ENCODE measurements at places on chromosomes 6 and 20. TPM values are rescaled to one million over a fixed set of nuclear protein-coding genes. Genes with fewer than 3 reads are reported as not detected.

TRAPPC3L gene
- total RNA-seq = not detected

OR2B6 gene
- total RNA-seq = not detected

DNAH8 gene
- 0.17 TPM for total RNA-seq

CTSZ gene
- 34.8 TPM for total RNA-seq

LRRC1 gene
- 5.2 TPM for total RNA-seq

DZANK1 gene
- total RNA-seq = 2.7 TPM

GRCh38 chr6:72621291-72622093 is at the start of gene KCNQ5:
Gene KCNQ5, plus strand, starts transcription at chr6:72622064.
- peak; percentile 14 for DNase-seq

DNA sequence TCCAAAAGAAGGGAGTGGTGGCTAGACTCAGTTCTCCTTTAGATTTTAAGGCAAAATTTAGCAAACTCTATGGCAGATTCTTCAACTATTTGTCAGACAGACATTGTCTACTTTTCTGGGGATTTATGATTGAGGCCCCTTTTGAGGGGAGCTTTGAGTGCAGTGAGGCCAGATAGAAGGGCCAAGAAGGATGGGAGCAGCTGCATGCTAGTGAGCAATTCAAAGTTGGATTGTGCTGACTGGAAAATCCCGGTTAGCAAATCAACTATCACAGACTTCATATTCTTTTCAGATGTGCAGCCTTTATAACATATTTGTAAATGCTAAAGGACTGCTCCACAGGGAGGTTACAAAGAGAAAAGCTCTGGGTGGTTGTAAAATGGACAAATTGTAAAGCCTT is 35.0 kb upstream of the ESR1 start:
- no peak for DNase-seq

- no peak for DNase-seq
Observed at GRCh38 chr6:49202924-49203536, 260.0 kb downstream of the MMUT start.

- no peak for DNase-seq
Observed at GRCh38 chr20:889932-890463, 26.1 kb downstream of the ANGPT4 start.

GRCh38 chr20:7736336-7736735 is 203.9 kb downstream of the HAO1 start:
- no peak for DNase-seq

GRCh38 chr6:154501578-154501868 is 9.0 kb downstream of the CNKSR3 start:
- DNase-seq = no peak

DNA sequence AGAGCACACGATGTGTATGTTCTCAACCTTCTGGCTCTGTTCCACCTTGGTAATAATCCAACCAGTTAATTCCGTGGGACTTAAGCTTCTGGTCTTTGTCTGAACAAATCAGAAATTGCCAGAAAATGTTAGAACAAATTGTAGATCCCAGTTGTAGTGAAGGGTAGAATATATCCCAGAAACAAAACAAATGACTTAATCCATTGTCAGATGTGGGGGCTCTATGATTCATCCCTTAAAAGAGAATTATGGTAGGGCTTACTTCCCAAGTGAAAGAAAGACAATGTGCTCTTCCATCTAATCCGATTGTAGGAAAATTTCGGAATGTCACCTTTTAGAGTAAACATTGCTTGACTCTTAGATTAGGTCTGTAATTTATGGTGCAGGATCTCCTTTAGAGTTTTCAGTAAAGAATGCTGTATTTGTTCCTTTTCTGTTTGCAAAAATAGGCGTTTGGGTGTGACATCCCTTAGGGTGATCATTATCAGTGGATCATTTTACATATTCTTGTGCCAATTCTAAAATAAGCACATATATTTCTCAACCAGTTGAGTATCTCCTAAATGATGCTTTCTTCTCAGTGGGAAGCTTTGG is 234.5 kb upstream of the ZNF217 start:
- no peak for DNase-seq

GRCh38 chr20:62760471-62760855 is 35.8 kb upstream of the MRGBP start:
- no peak for DNase-seq

DNA sequence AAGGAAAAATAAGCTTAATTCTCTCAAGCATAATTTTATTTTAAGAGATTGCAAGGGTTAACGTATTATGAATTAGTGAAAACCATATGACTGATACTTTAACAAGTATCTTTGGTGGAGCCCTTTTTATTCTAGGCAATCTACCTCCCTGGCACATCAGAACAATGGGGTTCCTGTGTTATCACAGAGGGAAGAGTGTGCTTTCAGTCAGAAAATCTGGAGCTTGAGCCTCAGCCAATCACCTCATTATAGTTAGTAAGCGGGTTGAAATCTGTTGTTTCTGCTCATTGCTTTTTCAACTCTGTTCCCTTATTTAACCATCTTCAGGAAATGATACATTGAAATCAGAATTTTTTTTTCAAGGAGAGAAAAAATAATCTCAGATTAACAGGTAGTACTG is 391 bp downstream of the ADGRF1 start:
- no peak for DNase-seq

DNA sequence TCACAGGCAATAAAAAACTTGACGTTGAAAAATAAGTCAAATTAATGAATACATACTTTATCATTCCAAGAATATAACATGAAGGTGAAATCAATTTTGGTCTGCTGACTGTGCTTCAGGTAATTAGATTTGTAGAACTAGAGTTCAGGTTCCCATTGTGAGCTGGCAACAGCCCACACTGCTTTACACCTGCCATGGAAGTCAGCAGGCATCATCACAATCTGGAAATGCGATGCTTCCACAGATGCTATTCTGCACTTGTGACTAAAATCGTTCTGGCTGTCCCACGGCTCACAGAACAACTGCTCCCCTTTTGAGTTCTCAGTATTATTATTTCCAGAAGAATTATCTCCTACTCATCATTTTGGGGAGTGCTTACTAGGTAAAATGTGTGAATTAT is 62.6 kb upstream of the THEMIS start:
- no peak for DNase-seq

DNA sequence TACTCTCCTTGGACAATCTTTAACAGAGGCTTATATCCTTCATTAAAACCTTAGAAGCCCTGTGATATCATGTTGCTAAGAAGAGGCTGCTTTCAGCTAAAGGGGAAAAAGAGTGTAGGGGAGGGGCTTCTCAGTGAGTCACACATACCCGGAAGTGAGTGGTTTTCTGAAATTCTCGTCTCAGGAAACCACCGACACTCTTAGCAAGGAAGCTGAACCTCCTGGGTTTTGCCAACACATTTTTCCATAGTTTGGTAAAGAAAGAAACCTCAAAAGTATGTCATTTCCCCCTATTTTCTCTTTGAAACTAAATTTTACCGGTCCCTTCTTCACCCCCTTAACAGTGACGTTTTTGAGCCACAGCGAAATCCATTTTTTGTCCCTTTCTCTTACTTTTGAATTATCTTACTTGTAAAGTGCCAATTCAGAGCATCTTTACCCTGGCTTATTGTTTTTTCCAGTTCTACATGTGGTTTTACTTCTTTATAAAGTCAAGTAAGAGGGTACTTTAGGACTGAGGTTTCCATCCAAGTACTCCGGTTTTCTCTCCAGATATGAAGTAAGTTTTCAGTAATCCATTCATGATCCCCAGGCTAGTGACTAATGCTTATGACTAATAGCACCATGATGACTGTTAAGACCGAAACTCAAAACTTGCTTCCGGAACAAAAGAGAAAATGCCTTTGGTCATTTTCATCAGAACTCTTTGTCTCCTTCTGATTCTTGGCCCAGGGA is 219.3 kb downstream of the ARHGAP18 start:
- peak; percentile 79 for DNase-seq

DNA sequence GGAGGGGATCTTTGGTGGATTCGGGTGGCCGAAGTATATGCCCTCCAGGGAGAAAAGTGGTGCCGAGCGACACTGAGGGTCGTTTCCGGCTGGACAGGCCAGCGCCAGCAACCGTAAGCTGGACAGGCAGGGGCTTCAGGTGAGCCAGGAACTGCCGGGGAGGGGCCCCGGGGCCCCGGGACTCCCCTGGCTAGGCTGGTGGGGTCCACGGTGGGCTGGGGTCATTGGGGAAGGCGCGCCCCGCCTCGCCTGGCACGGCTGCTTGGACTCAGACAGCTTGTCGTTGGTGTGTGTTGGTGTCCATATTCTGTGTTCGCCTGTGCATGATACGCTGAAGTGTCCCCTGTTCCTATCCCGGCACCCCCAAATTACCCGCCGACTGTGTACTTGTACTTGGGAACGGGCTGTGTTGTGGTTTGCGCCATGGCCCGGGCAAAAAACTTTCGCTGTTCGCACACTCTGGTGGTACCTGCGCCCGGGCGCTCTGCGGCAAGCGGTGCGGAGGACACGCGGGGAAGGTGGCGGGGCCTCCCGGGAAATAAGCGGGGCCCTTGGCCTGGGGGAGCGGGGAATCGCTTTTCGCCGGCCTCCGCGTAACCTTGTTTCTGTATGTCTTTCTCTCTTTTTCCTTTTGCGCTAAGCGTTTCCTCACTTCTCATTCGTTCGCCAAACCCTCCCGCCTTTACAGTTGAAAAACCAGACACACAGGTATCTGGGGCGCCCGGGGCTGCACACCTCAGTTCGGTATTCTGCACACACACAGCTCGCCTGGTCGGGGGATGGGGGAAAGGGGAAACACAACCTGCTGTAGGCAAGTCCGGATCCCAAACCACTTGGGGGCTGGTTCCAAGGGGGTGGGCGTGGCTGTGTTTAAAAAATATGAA is 3.2 kb downstream of the GNAS start:
- no peak for DNase-seq

- no peak for DNase-seq
Observed at GRCh38 chr20:63152322-63153253, 63.3 kb downstream of the YTHDF1 start.

GRCh38 chr6:118679327-118679901 is 28.0 kb upstream of the CEP85L start:
- no peak for DNase-seq

GRCh38 chr6:62371453-62372210 is 85.6 kb upstream of the KHDRBS2 start:
- DNase-seq = no peak

DNA sequence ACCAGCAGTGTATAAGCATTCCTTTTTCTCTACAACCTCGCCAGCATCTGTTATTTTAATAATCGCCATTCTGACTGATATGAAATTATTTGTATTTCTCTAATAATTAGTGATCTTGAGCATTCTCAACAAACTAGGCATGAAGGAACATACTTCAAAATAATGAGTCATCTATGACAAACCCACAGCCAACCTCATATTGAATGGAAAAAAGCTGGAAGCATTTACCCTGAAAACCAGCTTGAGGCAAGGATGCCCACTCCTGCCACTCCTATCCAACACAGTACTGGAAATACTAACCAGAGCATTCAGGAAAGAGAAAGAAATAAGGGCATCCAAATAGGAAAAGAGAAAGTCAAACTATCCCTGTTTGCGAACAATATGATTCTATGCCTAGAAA is 390.6 kb upstream of the ID4 start:
- DNase-seq = no peak

DNA sequence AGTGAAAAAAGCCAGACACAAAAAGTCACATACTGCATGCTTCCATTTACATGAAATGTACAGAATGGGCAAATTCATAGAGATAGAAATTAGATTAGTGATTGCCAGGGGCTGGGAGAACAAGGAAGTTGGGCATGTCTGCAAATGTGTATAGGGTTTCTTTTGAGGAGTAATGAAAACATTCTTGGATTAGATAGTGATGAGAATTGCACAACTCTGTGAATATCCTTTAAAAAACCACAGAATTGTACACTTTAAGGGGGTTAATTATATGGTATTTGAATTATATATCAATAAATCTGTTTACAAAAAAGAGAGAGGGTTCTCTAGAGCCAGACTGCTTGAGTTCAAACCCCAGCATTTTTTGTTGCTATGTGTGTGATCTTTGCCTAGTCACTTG is 188.1 kb downstream of the CDC5L start:
- DNase-seq = no peak

DNA sequence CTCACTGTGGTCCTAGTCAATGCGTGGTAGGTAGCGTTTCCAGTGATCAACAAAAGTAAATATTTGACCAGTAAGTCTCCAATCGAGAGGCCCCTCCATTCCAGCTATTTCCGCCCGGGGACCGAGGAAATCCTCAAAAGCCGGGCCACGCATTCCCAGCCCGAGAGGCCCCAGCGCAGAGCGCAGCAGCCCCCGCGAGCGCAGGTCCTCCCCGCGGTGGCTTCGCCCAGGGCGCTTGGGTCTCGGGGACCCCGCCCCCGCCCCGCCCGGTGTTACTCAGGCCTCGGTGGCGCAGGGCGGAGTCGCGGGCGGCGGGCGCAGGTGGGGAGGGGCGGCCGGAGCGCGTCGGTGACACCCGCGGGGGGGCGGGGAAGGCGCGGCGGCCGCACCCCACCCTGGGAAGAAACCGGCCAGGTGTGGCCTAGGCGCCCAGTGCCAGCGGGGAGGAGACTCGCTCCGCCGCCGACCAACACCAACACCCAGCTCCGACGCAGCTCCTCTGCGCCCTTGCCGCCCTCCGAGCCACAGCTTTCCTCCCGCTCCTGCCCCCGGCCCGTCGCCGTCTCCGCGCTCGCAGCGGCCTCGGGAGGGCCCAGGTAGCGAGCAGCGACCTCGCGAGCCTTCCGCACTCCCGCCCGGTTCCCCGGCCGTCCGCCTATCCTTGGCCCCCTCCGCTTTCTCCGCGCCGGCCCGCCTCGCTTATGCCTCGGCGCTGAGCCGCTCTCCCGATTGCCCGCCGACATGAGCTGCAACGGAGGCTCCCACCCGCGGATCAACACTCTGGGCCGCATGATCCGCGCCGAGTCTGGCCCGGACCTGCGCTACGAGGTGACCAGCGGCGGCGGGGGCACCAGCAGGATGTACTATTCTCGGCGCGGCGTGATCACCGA is at the start of gene DSP:
DSP (plus strand) TSS at position 497 of the 890 bp plus-strand sequence; CDS start at position 742, 245 bp downstream.
- DNase-seq = peak; percentile 6

Data from CD4-positive, alpha-beta memory T cell (primary cell).